ENCODE measurements at places on chromosomes 16 and 17.

- DNase-seq = no peak
Measured at GRCh38 chr17:27329146-27329805, 35.4 kb downstream of the WSB1 start.

GRCh38 chr16:31458073-31458843 lies 1.0 kb upstream of the ARMC5 start:
- DNase-seq = no peak

DNA sequence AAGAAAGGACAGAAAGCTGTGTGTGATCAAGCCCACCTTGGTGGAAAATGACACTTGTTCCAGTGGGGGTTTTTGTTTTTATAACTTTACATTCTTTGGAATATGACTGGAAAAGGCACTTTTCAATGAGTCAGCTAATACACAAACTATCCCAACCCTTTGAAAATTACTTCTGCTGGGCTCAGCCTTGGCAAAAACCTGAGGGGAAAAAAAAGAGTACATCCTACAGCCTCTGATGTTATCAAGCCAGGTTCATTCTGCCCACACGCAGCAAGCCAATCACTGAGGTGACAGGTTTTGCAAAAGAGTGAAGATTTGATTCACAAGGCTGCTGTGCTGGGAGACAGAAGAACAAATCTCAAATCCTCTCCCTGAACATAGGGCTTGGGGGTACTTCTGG lies 484.5 kb upstream of the ERCC4 start:
- DNase-seq = peak; percentile 28

- no peak for DNase-seq
Measured at GRCh38 chr16:85412911-85413520, 200.1 kb upstream of the GSE1 start.

- no peak for DNase-seq
Measured at GRCh38 chr16:1481906-1482835, 6.6 kb downstream of the PTX4 start.

GRCh38 chr16:11686713-11687380 lies 18.6 kb downstream of the SNN start:
- DNase-seq = no peak

DNA sequence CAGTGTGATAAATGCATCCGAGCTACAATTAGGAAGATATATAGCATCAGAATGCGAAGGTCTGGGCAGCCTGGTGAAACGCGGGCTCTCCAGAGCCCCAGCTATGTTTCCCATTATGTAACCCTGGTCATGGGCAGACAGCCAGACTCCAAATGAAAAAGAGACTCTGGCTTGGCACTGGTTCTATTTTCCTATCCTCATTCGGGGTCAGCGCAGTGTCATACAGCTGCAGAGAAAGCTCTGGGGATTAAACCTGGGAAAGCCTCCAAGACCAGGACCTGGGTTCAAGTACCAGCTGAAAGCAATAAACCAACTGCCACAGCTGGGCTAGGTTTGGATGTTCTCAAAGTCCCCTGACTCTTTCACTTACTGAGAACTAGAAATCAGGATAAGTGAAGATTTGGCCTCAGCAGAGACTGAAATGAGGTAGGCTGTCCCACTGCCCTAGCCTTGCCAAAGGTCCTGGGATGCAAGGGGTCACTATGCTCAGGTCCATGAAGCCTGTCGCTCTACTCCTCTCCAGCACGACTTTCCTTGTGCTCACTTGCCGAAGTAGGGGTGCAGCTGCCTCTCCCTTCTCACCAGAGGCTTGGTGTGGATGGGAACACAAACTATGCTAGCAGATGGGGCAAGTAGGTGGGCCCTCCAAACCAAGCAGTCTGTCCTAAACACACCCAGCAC lies 123.8 kb downstream of the SMG6 start:
- DNase-seq = peak; percentile 81

DNA sequence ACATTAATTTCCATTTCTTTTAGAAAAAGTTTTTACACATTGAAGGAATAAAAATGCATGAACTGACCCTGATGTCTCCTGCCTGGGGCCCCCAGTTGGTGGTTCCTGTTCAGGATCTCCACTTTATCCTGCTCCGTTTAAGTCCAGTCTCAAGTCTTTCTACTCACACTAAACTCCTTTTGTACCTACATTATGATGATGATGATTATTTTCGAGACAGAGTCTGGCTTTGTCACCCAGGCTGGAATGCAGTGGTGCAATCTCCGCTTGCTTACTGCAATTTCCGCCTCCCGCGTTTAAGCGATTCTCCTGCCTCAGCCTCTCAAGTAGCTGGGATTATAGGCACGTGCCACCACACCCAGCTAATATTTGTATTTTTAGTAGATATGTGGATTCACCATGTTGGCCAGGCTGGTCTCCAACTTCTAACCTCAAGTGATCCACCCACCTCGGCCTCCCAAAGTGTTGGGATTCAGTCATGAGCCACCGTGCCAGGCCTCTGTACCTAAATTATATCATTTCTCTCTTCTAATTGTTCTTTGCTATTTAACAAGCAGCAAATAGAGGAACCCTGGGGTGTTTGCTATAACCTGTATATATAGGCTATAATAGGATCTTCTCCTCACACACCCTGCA lies 2.2 kb upstream of the FOXK2 start:
- no peak for DNase-seq

- no peak for DNase-seq
Measured at GRCh38 chr17:50903604-50904517, 37.7 kb upstream of the TOB1 start.

- DNase-seq = no peak
Measured at GRCh38 chr16:11640987-11641817, 27.1 kb upstream of the SNN start.

- no peak for DNase-seq
Measured at GRCh38 chr16:85215478-85216118, 103.3 kb upstream of the CIBAR2 start.

- no peak for DNase-seq
Measured at GRCh38 chr17:42798011-42798382, 507 bp downstream of the COA3 start.

GRCh38 chr17:73757420-73757819 lies 113.2 kb upstream of the SDK2 start:
- DNase-seq = no peak

DNA sequence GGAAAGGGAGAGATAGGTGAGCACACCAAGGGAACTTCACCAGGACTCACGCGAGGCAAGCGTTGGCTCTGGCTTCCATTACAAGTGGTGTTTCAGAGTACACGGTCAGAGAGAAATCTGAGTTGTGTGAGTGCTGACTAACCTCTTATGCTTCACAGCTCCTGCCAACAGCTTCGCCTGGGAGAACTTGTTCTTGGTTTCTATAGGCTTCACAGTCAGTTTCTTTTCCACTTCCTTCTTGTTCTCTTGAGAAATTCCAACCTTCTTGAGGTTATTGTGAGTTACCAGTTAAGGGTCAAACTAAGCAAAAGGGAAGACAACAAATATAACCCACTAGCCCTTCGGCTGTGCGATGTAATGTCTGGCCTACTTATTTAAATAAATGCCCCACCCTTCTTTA lies 18.9 kb downstream of the PSME3IP1 start:
- DNase-seq = no peak

DNA sequence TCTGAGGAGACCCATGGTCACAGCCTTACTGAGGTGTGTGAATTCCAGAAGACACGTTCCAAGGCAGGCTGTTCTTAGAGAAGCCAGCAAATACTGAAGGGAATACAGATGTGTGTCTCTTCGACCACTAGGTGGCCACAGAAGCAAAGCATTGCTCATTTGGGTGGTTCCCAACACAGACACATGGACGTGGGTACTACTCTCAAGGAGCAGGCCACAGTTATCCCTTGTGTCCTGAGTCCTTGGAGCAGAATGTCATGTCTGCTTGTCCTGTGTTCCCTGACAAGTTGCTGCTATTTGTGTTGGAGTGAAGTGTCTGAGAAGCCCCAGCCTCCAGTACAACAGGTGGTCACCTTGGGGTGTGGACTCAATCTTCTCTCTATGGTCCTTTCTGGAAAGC lies 30.3 kb downstream of the HMOX2 start:
- peak; percentile 61 for DNase-seq

GRCh38 chr17:80704381-80704819 lies 159.8 kb downstream of the RPTOR start:
- no peak for DNase-seq

DNA sequence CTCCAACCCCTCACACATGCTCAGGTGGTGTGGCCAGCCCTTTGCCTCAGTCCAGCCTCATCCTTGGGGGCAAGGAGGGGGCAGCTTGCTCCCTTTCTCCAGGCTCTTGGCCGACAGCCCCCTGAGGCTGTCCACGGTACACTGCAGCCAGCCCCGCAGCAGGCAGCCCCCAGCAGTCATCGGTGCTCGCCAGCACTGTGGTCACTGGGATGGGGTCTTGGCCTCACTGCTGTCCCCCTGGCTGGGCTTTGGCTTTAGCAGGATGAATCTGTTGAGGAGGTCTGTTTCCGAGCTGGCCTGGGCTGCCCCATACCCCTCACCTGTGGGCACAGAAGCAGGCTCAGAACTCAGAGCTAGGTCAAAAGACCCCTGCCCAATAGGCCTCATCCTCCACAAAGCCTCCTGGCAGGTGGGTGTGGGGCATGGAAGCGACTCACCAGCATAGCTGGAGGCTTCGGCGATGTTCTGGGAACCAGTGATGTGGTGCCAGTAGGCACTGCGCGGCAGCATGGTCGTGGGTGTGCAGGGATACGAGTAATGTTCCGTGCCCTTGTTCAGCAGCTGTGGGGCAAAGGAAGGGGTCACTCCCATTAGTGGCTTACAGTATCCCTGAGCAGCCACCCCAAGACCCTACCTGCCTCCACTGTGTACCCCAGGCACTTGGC lies 10.8 kb downstream of the POLR2C start:
- DNase-seq = no peak

All from caudate nucleus (tissue), 63 donors.